ENCODE measurements at places on chromosomes 1 and 21.

- DNase-seq, result no peak
These were observed 94.6 kb upstream of the SLC44A3 start for GRCh38 chr1:94725566-94725965.

DNA sequence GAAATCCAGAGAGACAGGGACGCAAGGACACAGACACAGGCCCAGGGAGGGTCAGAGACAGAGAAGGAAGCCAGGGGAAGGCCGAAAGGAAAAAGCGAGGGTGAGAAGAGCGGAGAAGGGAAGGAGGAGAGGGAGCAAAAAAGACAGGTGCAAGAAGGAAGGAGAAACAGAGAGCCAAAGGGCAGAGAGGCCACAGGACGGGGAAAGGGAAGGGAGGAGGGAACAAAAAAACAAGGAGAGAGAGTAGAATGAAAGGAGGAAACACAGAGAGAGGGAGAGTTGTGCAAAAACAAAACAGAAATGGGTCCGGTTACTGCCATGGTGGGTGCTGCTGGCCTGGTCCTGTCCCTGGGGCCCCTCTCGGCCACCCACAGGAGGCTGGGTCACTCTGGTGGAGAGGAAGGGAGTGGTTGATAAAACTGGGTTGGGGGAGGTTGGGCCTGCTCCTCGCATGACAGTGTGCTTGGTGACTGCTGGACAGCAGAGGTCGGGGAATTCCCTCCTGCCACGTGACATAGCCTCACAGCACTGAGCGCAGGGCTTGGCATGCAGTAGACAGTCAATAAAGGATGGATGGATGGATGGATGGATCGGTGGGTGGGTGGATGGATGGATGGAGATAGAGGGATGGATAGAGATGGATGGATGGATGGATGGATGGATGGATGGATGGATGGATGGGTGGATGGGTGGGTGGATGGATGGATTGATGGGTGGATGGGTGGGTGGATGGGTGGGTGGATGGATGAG, 64.8 kb downstream of the RAP1GAP start:
- DNase-seq, result no peak

- DNase-seq, result no peak
These were observed 46.5 kb downstream of the TUT4 start for GRCh38 chr1:52506349-52506748.

DNA sequence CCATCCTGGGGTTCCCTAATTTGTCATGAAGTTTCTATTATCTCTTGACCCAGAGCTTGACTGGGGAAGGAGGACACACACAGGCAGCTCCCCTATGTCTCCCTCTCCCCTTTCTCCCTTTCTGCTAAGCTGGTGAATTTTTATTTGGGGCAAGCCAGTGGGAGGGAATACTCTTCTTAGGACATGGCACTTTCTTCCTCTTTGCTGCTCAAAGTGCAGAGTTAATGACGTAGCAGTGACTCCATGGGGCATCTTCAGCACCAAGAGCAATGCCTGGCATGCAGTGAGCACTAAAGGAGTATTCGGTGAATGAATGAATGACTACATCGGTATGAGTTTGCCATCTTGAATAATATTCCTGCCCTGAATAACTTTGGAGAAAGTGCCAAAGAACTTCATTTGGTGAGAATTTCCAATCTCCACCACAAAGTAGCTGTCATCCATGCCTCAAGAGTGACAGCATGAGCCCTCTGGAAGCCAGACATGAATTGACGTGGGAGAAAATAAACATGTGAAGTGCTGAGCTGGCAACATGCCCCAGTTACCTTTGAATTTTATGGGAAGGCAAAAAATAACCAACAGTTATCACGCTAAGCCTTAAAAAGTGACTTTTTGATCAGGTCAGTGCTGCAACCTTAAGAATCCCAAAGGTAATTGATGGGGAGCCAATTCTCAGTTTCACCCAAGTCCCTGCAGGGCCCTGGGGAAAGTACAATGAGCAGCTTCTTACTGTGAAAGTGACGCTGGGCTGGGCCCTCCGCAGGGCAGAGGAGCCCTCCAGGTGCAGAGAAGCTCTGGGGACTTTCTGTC, 22.1 kb upstream of the ATF3 start:
- DNase-seq, result no peak

GRCh38 chr1:225755671-225756319, 21.8 kb upstream of the SRP9 start:
- no peak for DNase-seq

- no peak for DNase-seq
These were observed 12.9 kb upstream of the NES start for GRCh38 chr1:156689953-156690674.

- DNase-seq, result no peak
These were observed 623.9 kb upstream of the NR5A2 start for GRCh38 chr1:199403531-199404116.

- no peak for DNase-seq
These were observed 57.6 kb upstream of the SAMD11 start for GRCh38 chr1:866095-866494.

- no peak for DNase-seq
These were observed 139.4 kb downstream of the EDEM3 start for GRCh38 chr1:184615301-184615700.

GRCh38 chr1:93499533-93499932, 51.6 kb downstream of the FNBP1L start:
- DNase-seq, result no peak

DNA sequence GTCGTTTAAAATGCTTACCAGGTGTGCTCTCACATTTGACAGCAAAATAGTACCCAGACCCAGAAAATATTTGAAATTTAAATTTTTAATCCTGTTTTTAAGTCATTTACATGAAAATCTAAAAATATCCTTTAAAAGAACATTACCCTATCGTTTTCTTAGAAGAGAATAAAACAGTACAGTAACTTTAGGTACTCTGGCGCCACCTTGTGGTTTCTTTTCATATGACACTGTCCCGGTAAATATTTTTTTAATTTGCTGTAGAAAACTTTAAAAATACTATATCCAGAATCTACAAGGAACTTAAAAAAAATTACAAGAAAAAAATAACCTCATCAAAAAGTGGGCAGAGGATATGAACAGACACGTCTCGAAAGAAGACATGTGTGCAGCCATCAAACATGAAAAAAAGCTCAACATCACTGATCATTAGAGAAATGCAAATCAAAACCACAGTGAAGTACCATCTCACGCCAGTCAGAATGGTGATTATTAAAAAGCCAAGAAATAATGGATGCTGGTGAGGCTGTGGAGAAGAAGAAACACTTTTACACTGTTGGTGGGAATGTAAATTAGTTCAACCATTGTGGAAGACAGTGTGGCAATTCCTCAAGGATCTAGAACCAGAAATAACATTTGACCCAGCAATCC, 129.2 kb downstream of the RGS21 start:
- DNase-seq, result peak; percentile 54

DNA sequence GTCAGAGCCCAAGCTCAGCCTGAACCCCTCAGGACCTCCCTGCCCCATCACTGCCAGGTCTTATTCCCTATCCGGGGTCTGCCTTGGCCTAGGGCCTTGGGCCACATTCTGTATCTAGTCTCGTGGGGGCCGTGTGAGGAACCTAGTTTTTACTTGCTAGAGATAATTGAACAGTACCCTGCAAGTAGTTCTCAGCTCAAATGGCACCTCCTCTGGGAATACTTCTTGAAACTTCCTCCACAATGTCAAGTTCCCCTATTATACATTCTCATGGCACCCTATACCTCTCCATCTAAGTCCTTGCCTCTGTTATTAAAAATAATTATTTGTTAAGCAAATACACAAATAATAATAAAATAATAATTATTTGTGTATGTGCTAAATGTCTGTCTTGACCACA, 32.9 kb upstream of the CSF1 start:
- no peak for DNase-seq

GRCh38 chr1:219940707-219941106, 12.3 kb upstream of the SLC30A10 start:
- no peak for DNase-seq

DNA sequence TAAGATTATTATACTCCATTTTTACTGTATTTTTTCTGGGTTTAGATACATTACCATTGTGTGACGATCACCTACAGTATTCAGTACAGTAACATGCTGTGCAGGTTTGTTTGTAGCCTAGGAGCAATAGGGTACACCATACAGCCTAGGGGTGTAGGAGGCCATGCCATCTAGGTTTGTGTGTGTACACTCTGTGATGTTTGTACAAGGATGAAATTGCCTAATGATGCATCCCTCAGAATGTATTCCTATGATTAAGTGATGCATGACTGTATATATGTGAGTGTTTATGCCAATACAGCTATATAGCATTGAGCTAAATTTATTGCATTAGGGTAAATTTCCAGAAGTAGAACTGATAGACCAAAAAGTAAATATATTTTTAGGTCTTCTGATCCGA, 23.3 kb downstream of the TUFT1 start:
- DNase-seq, result no peak

- DNase-seq, result no peak
These were observed 21.7 kb downstream of the GLRX2 start for GRCh38 chr1:193083365-193084088.

DNA sequence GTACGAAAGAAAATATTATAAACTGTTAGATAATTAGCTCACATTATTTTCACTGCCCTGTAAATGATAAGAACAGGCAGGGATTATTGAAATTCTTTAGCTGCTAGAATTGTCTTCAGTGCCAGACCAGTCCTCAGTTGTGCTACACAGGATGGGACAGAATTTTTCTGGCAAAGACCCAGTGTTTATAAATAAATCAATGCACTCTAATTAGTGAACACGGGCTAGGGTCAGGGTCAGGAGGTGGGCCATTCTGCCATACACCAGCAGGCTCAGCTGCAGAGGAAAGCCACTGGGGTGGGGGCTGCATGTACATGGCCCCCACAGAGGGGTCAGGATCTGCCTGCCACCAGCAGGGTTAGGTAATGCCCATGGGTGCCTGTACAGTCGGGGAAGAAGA, 6.4 kb downstream of the BCAR3 start:
- DNase-seq, result no peak

- no peak for DNase-seq
These were observed 27.5 kb upstream of the PRKACB start for GRCh38 chr1:84116558-84116957.

DNA sequence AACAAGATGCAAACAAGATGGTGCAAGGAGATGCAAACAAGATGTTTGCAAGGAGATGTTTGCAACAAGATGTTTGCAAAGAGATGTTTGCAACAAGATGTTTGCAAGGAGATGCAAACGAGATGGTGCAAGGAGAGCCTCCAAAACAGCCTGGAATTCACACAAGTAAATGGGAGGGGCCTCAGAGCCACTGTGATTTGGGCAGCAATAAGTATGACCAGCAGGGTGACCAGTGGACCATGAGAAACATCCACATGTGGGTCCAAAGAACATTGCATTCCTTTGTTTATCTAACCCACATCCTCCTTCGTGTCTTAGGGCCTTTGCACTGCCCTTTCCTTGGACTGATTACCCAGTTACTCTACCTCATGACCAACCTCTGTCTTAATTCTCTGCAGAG, 162.9 kb downstream of the PLPP3 start:
- no peak for DNase-seq

GRCh38 chr1:202367271-202367670, 18.8 kb downstream of the PPP1R12B start:
- no peak for DNase-seq

DNA sequence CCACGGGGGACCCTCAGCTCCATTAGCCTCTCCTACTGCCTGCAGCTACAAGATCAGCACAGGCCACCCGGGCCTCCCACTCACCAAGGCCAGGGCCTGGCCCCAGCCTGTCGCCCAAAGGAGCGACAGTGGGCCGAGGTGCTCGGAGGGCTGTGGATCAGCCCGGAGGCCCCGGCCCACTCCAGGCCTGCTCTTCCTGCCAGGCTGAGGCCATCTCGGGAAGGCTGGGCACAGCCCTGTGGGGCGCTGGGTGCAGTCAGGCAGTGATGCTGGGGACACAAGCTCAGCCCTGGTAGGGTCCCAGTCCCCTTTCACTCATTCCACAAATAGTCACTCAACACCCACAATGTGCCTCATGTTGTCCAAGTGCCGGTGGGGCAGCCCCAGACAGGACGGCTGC, 58.8 kb downstream of the CASZ1 start:
- no peak for DNase-seq

- no peak for DNase-seq
These were observed 191.4 kb downstream of the PTGER3 start for GRCh38 chr1:70856201-70856600.

- DNase-seq, result no peak
These were observed 24.8 kb downstream of the CCSAP start for GRCh38 chr1:229318056-229318455.

- DNase-seq, result no peak
These were observed 66.5 kb downstream of the KIRREL1 start for GRCh38 chr1:158059984-158060383.
